Effector CD4-positive, alpha-beta T cell (primary cell): ENCODE measurements at places on chromosomes 4 and X.

GRCh38 chr4:161360982-161361381, 802.8 kb downstream of the FSTL5 start:
- no peak for DNase-seq

- no peak for DNase-seq
Observed at GRCh38 chrX:53244610-53245009, 19.6 kb upstream of the KDM5C start.

DNA sequence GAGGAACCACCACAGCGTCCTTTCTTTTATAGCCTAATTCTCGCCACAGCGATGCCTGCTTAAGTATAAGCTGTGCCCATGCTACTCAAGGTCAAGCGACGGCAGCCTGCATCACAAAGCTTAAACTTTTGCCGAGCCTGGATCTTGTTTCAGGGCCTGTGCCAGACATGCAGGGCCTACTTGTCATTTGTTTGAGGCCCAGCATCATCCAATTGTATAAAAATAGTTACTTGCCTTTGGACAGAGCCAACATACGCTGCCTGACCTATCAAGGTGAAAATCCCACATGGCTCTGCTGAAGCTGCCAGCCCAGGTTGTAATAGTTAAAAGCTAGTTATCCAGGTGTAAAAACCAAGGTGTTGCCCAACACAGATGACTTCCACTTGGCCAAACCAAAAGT, 107.1 kb downstream of the TMEM131L start:
- DNase-seq: no peak

- DNase-seq: no peak
Observed at GRCh38 chrX:133380711-133381619, 34.3 kb downstream of the GPC4 start.

DNA sequence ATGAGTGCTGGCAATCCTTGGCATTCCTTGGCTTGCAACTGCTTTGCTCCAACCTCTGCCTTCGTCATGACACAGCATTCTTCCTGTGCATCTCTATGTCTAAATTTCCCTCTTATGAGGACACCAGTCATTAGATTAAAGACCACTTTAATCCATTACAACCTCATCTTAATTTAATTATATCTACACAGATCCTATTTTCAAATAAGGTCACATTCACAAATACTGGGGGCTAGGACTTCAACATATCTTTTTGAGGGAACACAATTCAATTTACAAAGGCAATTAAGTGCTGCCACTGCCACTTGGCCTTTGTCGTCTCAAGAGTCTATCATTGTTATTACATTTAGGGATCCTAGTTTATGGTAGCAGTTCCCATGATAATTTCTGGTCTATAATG, 163.7 kb upstream of the PPP1R2C start:
- no peak for DNase-seq

DNA sequence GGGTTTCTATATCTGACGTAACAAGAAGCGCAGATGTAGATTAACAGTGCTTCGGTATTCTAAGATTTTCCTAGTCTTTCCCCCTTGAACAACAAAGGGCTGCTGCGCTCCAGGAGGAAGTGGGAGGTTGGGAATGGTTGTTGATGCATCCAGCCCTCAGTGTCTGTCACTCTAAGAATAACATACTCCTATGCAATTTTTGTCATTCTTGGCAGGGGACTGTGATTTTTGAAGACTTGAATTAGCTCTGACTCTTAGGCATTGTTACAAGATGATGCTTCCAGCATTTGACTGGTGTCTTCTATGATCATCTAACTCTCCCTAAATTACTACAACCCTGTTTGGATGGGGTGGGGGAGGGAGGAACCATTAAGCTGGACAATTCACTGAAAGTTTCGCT, 394.2 kb downstream of the ARHGAP24 start:
- DNase-seq: no peak

GRCh38 chr4:181656748-181657147, 586.5 kb upstream of the TENM3 start:
- no peak for DNase-seq

- no peak for DNase-seq
Observed at GRCh38 chrX:135707880-135708279, 5.6 kb upstream of the CT45A1 start.

GRCh38 chrX:43860646-43861370, 21.4 kb downstream of the MAOB start:
- no peak for DNase-seq

GRCh38 chrX:153537526-153538295, 20.3 kb downstream of the ATP2B3 start:
- DNase-seq: no peak

DNA sequence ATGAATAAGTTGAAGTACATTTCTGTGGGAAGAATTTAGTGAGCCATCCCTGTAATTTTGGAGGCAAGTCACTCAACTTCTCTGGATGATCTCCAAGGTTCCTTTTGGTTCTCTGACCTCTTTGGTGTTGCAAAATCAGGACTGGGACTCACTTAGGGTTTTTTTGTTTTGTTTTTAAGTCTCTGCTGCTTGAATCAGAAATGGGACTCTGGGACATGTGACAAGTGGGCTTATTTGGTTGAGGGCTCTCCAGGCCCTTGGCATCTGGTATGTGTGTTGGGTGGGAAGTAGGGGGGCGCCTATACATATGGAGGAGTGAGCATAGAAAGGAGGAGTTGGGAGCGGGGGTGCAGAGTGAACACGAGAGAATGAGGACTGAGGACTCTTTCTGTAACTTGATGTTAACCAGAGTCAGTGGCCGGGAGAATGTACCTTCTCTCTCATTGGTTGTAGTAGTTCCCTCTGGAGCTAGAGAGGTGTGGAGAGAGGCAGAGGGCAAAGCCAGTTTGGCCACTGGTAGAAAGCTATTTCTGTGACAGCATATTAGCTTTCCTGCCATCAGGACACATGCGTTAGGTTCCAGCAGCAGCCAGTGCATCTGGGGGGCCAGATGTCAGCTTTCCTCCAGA, 1.9 kb downstream of the ARHGAP10 start:
- no peak for DNase-seq

- DNase-seq: no peak
Observed at GRCh38 chr4:129092631-129093190, 628 bp downstream of the SCLT1 start.

- no peak for DNase-seq
Observed at GRCh38 chr4:121199742-121200561, 35.8 kb upstream of the TNIP3 start.

GRCh38 chr4:25131381-25131780, 28.9 kb downstream of the SEPSECS start:
- no peak for DNase-seq

- DNase-seq: no peak
Observed at GRCh38 chr4:28391877-28392276, 1531.2 kb downstream of the STIM2 start.

DNA sequence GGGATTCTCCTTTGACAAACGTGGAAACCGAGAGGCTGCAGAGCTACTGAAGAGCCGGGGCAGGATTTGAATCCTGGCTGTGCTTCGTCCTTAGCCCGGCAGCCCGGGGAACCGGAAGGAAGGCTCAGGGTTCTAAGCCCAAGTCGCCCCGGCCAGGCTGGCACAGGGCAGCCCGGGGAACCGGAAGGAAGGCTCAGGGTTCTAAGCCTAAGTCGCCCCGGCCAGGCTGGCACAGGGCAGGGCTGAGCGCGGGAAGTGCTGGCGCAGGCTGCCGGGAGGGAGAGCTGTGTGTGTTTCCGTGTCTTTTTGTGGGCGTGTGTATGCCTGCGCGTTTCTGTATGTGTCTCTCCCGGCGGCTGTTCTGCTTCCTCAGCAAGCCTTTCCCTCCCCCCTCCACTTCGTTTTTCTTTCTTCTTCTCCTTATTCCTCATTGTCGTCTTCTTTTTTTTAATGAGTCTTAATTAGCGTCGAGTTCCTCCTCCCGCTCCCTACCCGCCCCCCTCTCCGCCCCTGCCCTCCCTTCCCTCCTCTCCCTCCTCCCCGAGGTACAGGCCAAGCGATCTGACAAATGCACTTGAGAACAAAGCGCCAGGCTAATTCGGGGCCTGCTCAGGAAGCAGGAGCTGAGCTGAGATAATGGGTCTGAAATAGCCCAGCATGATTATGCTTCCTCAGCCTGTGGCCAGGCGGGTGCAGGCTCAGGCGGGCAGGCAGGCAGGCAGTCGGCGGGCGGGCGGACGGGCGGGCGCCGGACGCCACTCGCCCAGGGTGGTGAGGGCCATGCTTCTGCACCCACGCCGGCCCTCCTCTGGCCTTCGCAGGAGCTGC, 65.9 kb downstream of the EFNB1 start:
- DNase-seq: no peak

DNA sequence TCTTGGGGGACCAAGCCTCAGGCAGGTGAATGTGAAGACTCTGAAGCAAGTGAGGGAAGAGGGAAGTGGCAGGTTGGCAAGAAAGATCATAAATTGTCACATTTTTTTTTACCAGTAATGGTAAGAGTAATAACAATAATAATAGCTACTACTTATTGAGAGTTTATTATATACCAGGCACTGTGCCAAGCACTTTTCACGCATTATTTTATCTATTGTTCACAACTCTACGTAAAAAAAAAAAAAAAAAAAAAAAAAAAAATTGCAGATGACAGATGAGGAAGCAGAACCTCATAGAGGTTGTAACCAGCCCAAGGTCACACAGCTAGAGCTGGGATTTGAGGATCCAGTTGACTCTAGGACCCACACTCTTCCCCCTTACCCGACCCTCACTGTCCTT, 40.9 kb downstream of the TSC22D3 start:
- DNase-seq: no peak

- DNase-seq: no peak
Observed at GRCh38 chr4:113154281-113154680, 104.8 kb downstream of the ANK2 start.

DNA sequence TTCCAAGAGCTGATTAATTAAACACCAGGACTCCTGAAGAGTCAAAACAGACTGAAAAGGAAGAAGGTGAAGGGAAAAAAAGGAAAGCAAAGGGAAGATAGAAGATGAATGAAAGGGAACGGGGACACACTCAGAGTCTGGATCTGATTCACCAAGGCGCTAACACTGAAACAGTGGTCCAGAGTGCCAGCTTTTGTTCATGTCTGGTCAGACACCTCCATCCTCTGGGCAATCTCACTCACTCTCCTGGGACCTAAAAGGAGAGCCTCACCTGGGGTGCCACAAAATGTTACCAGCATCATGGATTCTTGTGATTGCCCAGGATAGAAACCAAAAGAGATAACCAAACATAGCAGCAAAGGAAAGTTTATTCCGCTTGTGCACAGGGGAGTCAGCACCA, 120.3 kb upstream of the AFF2 start:
- no peak for DNase-seq

DNA sequence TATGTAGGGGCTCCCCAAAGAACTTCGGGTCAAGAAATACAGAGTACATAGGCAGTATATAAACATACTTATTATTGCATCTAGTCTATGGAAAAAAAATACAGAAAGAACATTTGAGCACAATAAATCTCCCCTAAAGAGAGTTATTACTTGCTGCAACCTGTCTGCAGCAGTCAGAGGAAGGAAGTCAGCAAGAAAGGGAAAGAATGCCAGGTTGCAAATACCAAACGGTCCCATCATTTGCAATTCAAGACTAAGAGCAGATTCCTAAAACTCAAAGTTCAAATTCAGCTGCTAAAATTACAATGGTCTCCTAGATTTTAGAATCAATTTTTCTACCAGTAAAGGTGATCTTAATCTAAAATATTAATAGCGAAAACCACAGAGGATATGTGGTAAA, 236.2 kb upstream of the NUDT6 start:
- DNase-seq: no peak

DNA sequence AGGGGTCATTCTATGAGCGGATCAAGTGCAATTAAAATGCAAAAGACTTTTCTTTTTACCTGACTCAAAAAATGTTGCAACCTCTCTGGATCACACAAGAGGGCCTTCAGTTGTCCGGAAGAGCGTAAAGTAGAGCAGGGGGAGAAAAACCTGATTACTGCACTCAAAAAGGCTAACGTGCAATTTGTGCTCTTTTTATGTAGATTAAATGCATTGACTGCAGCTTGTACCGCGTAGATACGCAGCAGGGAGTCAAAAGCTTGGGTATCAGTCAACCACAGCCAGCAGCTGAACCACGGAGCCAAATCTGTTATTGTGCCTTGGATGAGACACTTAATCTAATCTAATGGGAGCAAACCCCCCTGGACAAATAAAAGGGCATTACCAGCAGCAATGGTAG, 107.3 kb upstream of the RAI2 start:
- DNase-seq: no peak

DNA sequence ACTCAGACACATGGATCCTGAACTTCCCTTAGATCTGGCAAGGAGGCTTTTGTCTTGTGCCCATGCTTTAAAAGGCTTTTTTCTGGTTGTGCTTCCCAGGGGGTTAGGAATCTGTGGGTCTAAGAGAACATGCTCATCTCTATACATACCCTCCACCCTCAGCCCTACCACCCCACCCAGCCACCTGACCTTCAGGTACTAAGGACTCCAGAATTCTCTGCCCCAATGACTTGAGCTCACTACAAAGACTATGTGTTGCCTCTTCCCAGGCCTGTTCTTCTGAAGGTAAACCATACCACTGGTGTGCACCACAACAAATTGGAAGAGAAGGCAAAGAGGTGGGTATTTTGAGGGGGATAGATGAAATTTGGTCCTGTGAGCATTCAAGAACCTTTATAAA, 167.3 kb upstream of the ETNPPL start:
- no peak for DNase-seq

- DNase-seq: no peak
Observed at GRCh38 chr4:48570646-48571220, 80.7 kb downstream of the ZAR1 start.

DNA sequence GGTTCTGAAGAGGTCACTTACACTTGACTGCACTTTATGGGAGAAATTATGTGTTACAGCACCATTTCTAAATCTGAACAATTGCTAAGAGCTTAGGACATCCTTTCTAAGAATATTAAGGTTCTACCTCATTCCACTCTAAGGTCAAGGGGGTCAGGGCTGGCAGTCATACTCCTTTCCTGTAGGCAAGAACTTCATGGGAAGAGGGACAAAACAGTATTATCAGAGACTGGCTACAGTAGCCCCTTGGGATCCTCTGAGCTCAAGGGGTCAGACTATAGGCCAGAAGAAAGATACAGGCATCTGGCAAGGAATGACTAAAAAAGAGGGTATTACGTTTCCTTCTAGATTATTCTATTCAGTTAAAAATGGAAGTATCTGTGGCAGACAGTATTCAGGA, 115.1 kb downstream of the RASL11B start:
- DNase-seq: no peak

GRCh38 chr4:151553874-151554273, 144.9 kb downstream of the FHIP1A start:
- DNase-seq: no peak

- no peak for DNase-seq
Observed at GRCh38 chr4:125703443-125703842, 388.7 kb downstream of the FAT4 start.

GRCh38 chr4:31290836-31291235, 570.7 kb downstream of the PCDH7 start:
- DNase-seq: no peak

DNA sequence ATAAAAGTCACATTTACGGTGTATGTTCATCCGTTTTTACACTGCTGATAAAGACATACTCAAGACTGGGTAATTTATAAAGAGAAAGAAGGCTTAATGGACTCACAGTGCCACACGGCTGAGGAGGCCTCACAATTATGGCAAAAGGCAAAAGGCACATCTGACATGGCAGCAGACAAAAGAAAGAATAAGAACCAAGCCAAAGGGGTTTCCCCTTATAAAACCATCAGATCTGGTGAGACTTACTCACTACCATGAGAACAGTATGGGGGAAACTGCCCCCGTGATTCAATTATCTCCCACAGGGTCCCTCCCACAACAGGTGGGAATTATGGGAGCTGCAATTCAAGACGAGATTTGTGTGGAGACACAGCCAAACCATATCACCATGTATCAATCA, 7.3 kb upstream of the GUCY1B1 start:
- no peak for DNase-seq
